ENCODE measurements at places on chromosomes 1 and 21. TPM values are rescaled to one million over a fixed set of nuclear protein-coding genes. Genes with fewer than 3 reads are reported as not detected.

DNA sequence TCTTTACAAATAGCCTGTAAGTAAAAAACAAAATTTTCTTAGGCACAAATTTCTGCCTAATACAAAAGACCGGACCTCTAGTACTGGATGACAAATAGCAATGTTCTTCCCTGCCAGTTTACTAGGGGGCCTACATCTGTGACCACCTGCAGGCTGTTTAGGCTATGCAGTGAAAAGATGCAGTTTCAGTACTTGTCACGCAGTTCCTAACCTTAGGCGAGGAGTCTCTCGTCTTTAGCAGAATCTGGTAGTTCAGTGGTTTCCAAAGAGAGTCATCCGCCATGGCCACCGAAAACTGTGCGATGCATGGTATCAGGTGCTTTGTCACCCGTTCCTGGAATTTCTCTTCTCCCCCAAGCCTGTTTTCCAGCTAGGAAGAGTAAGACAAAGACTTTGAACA is 29.6 kb downstream of the LGALS8 start:
- DNase-seq = no peak

DNA sequence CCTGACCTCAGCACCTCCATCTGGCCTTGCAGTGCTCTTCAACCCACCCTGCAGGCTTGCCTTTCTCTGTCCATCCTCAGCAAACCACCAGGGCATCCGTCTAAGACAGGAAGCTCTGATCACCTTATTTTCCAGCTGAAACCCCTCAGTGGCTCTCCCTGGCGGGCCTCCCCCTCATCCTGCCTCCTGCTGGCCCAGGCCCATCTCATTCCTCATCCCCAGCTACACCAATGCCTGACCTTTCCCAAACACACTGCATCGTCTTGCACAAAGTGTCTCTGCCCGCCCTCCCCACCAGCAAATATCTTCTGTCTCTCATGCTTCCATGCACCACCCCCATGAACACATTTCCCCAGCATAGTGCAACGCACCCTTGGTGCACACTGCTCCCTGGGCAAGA is 205.0 kb downstream of the TOMM20 start:
- DNase-seq = no peak

DNA sequence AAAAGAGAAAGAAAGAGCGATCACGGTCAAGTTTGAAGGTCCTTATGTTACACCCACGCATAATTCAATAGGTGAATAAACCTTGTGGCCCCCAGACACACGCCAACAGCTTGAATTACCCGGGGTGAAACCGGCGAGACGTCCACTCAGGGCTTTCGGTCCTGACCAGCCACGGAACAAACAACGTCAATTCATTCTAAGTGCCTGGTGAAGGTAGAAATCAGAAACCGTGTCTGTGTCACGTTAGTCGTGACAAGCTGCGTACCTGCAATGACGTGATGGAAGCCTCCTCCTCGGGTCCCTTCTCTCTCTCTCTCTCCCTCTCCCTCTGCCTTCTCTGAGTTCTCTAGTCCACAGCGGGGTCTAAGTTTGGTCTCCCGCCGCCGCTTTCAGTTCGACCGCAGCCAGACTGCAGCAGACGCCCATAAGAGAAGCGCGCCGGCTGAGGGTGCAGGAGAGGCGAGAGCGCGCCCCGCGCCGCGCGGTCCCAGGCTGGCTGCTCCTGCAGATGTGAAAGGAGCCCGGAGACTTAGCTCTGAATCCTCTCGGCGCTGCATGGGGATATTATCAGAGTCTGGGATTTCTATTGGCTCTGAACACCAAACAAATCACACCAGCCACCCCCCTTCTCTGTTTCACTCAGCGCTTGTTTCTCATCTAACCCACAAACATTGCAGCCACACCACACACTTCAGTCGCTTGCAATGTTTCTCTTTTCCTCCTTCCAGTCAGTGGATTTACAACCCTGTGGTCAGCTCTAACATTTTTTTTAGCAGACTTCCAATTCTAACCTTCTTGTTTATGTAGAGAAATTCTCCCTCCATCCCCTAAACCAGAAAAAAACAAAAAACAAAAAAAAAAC is at the start of gene GREM2:
Gene GREM2 (minus strand): TSS at position 537 of the 862 bp plus-strand sequence. CDS start 118,680 bp downstream, outside the sequence.
- DNase-seq = peak; percentile 79

DNA sequence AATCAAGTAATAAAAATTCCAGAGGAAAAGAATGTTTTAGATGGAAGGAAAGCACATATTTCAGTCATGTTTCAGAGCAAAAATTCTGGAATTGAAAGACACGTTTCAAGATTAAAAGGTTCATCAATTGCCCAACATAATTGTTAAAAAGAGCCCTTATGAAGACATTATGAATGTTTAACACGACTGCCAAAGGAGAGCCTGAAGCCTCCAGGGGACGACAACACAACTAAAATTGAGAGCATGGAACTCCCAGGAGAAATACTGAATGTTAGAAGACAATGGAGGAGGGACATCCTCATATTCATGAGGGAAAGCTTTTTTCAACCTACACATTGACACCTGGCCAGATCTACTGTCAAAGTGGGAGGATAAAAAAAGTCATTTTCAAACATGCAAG is 16.0 kb downstream of the OR2T11 start:
- no peak for DNase-seq

GRCh38 chr1:8782001-8782620 is 35.3 kb downstream of the RERE start:
- no peak for DNase-seq

- peak; percentile 81 for DNase-seq
These were observed 162.4 kb downstream of the TPR start for GRCh38 chr1:186212568-186213224.

DNA sequence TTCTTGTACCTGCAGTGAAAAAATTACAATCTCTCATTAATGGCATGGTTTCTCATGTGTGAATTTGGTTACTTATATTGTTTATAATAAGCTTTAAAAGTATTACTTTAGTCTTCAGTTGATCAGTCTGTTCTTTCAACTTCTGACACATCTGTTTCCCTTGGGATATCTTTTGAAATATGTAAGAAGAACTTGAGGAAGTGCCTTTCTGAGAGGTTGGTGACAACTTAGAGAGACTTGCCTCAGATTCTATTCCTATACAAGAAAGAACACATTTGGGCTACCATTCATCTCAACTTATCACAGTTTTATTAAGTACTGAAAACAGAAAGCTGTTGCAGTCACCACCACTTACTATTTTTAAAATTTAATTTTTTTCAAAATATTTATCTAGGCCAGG is 8.1 kb downstream of the AKNAD1 start:
- DNase-seq = no peak

DNA sequence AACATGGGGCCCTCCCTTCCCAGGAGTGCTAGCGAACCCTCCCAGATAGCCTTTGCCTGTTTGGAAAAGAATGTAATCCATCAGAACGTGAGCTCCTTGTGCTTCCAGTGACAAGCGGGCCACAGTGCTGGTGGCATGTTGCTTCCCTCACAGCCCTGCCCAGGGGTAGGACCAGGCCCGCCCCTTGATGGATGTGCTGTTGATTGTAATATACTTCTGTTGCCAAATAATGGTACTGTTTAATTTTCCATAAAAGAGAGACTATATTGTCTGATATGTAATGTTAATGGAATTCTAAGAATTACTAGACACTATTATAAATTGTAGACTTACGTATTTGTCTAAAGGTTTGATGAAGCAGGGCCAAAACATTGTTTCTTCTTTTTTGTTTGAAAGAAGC is 16.4 kb downstream of the ATP5PO start:
- DNase-seq = no peak

KCNQ4 gene
- 1.8 TPM for total RNA-seq

ADORA1 gene
- total RNA-seq = 1.1 TPM

LAMB3 gene
- total RNA-seq = 22.7 TPM

GJA8 gene
- not detected for total RNA-seq
